MG63 (cell line): ENCODE measurements at places on chromosomes 11 and 22.

DNA sequence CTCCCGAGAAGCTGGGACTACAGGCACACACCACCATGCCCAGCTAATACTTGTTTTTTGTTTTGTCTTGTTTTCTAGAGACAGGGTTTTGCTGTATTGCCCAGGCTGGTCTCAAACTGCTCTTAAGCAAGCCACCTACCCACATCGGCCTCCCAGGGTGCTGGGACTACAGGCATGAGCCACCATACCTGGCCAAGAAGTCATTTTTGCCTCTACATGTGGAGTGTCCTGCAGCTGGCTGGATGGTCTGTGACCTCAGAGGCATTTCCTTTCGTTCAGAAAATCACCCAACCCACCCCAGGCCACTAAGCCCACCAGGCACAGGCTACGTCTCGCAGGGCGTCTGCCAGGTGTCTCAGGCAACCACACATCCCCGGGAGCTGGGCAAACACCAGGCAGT, 12.8 kb downstream of the SHANK2 start:
- DNase-seq = no peak

GRCh38 chr11:36354221-36355003, 58.3 kb downstream of the PRR5L start:
- no peak for DNase-seq

DNA sequence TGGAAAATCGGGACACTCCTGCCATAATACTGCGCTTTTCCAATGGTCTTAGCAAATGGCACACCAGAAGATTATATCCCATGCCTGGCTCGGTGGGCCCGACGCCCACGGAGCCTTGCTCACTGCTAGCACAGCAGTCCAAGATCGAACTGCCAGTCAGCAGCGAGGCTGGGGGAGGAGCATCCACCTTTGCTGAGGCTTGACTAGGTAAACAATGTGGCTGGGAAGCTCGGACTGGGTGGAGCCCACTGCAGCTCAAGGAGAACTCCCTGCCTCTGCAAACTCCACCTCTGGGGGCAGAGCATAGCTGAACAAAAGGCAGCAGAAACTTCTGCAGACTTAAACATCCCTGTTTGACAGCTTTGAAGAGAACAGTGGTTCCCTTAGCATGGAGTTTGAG, 15.6 kb downstream of the PTH start:
- DNase-seq = no peak

DNA sequence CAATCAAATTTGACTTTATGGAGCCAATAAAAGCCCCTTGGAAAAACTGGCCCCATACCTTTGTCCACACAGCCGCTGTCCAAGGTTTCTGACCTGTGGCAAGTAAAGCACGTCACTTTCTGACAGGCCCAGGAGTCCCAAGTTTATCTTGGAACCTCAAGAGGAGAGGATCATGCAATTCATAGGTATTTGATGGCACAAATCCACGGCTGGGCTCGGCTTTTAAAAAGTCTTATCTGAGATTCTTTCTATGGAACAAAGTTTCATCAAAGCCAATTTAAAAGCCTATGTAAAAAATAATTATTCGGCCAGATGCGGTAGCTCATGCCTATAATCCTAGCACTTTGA, 13.6 kb downstream of the TMEM138 start:
- DNase-seq = no peak

GRCh38 chr11:58318532-58318931, 40.3 kb downstream of the OR5B17 start:
- DNase-seq = no peak

DNA sequence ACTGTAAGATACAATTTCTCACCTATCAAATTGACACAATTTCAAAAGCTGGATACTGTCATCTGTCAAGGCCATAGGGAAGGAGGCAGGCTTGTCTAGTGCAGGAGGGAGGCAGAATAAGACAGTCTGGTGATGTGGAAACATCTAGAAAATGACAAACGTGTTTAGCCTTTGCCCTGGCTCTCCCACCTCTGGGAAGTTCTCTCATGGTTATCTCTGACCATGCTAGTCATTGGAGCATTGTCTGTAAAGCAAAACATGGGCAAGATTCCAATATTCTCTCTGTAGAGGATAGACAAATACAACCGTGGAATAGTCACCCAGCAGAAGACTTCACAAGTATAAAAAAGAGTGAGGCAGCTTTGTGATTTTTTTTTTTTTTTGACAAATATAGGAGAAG, 9.1 kb upstream of the SERHL2 start:
- DNase-seq = no peak

- DNase-seq = no peak
These were observed 137.1 kb downstream of the NECTIN1 start for GRCh38 chr11:119591836-119592310.

DNA sequence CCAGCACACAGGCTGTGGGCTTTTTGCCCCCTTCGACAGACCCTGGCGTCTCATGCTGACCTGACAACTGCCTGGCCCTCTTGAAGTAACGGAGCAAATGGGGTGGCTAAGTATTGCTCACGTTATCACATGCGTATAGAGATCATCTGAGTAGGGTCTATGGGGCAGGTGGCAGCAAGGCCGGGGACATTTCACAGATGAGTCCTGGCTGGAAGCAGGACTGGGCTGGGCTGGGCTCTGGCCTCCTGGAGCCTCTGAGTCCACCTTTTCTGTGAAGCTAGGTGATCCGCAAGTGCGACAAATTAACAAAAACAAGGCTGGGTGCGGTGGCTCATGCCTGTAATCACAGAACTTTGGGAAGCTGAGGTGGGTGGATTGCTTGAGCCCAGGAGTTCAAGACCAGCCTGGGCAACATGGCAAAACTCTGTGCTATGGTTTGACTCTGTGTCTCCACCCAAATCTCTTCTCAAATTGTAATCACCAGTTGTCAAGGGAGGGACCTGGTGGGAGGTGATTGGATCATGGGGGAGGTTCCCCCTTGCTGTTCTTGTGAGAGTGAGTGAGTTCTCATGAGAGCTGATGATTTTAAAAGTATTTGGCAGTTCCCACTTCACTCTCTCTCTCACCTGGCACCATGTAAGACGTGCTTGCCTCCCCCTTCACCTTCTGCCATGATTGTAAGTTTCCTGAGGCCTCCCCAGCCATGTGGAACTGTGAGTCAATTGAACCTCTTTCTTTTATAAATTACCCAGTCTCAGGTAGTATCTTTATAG, 122.0 kb downstream of the MPPED1 start:
- no peak for DNase-seq

DNA sequence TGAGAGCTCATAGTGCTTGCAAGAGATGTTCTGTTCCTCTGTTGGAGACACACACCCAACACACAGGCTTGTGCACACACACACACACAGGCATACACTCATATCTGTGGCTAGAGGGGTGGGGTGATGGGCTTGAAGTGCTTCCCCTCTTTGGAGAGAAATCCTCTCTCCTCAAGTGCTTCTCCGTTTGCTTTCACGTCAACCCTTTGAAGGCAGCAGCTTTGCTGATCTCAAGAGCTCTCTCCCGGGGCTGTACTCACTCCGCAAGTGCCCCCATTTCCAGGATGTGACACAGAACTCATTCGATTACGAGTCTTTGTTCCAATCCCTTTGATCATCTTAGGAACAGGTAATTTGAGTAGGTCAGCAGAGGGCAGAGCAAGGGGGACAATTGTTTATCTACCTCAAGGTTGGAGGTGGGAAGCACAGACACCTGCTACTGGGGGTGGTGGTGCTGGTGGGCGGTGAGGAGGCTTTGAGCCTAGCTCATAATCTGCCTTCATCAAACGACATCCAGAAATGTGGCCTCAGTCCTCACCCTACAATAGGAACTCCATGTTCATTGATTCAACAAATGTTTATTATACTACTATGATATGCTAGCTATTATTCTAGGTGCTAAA, 529.8 kb upstream of the CADM1 start:
- no peak for DNase-seq

GRCh38 chr11:110133160-110133559, 40.0 kb downstream of the ZC3H12C start:
- DNase-seq = no peak

- DNase-seq = no peak
These were observed 275.5 kb upstream of the B3GAT1 start for GRCh38 chr11:134687548-134687947.

- no peak for DNase-seq
These were observed 3.9 kb upstream of the GCAT start for GRCh38 chr22:37803639-37804351.

GRCh38 chr22:30614879-30615278, 7.9 kb downstream of the TCN2 start:
- DNase-seq = no peak

- peak; percentile 20 for DNase-seq
These were observed 781 bp downstream of the SIDT2 start for GRCh38 chr11:117179048-117179999.

DNA sequence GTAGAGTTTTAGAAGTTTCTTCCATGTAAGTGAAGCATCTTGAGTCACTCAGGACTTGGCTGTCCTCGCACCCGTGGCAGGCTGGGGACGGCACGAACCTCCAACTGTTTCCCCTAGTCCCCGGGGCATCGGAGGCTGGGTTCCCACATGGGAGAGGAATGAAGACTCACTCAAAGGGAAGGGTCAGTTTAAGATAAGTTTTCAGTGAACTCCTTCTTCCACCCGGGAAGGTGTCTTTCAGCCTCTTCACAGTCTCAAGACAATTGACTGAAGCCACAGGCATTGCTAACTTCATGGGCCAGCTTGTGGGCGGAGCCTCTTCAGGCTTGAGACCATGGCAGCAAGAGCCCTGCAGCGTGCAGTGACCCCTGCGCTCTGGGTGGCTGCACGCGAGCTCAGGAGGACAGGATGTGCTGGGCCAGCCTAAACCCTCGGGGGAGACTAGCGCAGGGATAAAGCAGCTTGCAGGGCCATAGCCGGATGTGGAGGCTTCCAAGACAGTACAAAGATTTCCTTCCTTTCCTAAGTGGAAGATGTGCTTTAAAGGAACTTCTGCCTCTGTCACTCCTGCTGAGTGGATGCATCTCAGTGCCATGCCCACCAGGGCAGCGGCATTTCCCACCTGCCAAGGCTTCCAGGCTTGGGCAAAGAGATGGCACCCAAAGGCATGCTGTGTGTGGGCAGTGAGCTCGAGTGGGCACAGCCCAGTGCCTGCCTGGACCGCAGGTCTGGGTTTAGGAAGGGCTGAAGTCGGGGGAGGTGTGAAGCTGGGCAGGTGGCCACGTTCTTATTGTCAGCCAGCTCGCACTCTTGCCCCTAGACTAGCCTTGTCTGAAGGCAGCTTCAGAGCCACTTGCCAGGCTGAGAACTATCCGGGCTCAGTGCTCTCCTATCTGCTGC, 32.9 kb downstream of the PPIL2 start:
- DNase-seq = peak; percentile 14

DNA sequence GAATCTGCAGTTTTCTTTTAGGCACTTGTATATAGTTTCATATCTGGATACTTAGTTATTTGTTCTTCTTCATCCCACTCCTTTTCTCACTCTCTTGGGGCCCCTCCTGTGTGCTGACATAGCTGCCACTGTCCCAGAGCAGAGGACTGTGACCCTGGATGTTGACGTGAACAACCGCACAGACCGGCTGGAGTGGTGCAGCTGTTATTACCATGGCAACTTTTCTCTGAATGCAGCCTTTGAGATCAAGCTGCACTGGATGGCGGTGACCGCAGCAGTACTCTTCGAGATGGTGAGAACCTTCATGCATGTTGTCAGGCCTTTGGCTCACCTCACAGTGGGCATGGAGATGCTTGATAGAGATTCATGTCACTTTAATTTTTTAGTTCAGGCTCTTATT, 50.9 kb upstream of the YWHAH start:
- DNase-seq = no peak

DNA sequence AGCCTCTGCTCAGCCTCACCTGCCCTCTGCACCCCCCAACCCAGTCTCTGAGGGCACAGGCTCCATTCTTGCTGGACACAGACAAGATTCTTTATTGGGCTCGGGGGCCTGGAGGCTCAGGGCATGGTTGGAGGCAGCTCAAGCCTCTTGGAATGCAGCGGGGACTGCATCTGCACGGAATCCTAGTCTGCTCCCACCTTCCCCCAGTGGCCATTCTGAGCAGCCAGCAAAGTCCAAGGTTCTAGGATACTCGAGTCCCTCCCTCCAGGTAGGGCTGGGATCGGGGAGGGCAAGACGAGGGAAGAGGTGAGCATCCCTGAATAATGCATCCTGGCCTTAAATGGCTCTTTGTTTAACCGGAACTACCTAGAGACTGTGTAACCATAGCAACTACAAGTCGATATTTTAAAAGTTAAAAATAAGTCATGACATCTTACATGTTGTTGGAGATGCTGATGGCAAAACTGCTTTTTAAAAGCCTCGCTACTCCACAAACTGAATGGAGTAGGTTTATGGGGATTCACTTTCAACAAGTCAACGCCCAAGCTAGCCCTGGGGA, 10.7 kb upstream of the IGSF22 start:
- no peak for DNase-seq

GRCh38 chr11:68257477-68258362, 14.1 kb downstream of the C11orf24 start:
- DNase-seq = peak; percentile 93

GRCh38 chr11:69943506-69943905, 124.3 kb upstream of the FGF3 start:
- no peak for DNase-seq

DNA sequence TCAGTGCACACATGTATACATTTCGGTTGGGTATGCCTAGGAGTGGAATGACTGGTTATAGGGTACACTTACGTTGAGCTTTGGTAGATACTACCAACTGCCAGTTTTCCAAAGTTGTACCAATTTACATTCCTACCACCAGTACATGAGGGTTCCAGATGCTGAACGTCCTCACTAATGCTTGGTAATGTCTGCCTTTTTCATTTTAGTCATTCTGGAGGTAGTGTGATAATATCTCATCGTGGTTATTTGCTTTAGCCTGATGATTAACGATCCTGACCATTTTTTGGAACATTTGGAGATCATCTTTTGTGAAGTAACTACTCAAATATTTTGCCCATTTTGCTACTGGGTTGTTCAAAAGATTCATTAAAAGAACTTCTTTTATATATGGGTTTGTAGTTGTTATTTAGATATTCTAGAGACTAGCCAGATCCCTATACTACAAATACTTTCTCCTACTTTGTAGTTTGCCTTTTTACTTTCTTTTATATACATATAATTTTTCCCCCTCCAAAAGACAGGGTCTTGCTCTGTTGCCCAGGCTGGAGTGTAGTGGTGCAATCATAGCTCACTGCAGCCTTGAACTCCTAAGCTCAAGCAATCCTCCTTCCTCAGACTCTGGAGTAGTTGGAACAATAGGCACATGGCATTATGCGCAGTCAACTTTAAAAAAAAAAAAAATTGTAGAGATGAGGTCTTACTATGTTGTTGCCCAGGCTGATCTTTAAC, 62.1 kb downstream of the RBFOX2 start:
- DNase-seq = no peak

- DNase-seq = no peak
These were observed 15.2 kb downstream of the ELMOD1 start for GRCh38 chr11:107606141-107606540.

- DNase-seq = peak; percentile 40
These were observed 88.3 kb downstream of the EFCAB6 start for GRCh38 chr22:43723816-43724215.

DNA sequence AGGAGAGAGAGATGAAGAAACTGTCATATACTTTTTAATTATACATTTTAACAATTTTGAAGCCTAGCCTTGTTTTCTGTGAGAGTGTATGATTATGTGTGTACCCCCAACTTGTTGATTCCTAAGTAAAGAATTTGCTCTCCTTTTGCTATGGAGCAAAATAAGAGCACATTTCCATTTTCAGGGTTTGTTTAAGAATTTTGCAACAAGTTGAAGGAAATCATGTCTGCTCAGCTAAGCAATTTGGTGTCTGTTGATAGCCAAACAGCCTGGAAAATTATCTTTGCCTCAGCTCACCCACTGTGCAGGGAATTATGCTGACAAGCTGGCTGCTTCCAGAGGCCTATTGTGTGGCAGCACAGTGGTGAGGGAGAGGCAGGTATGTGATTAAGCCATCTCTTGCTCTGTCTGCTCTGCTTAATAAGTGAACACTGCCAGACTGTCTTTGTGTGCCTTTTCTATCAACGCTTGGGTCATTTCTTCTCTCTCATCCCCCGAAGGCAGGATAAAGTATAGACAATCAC, 135.1 kb upstream of the TTC12 start:
- DNase-seq = no peak
